ENCODE measurements at places on chromosomes 1 and 21.

DNA sequence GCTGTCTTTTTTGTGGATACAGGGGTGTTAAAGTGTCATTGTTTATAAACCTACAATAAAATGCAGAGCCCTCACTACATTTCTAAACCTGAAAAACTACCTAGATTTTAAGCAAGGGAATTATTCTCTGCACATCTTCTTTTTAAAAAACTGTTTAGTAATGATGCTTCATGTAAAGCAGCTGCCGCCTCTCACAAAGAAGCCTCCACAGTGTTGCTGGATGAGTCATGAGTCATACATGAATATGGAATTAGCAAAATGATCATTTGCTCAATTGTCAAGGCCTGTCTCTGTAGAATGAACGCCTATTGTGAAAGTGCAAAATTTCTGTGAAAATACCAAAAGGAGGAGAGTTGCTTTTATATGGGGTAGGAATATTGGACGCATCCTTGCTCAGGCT is 259.5 kb upstream of the CHRM3 start:
- DNase-seq, result no peak

DNA sequence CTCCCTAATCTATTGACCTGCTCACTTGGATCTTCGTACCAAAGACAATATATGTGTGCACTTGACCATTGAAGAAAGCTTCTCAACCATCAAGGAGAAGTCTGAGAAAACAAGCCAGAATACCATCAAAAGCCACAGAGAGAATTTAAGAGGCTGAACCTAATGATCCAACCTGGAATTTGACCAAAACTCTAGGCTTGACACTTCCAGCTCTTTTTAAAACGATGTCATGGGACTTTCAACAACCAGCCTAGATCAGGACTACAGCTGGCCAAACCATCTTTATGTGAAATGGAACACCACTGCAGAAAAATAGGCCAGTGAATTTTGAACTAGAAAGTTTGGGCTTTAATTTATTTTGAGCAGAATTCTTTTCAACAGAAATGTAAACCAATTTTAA is 444.4 kb downstream of the LTN1 start:
- DNase-seq, result no peak

GRCh38 chr1:103265551-103265950 is 157.2 kb upstream of the COL11A1 start:
- DNase-seq, result no peak

- no peak for DNase-seq
Observed at GRCh38 chr1:59136541-59137275, 160.2 kb upstream of the FGGY start.

GRCh38 chr1:43880604-43881003 is 53.0 kb upstream of the ARTN start:
- DNase-seq, result no peak

DNA sequence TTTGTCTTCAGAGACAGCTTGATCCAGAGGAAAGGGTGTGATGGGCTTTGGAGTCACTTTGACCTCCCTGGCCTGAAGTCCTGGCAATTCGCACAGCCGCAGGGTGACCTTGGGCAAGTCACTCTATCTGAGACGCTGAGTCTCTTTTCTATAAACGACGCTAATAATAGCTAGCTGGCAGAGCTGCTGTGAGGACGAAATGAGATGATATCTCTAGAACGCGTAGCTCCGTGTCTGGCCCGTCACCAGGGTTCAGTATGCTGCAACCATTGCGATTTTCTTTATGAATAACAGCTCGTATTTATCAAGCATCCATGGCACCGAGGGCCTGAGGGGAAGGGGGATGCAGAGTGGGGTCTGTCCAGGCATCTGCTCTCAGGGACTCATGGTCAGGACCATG is 58.7 kb downstream of the IGSF21 start:
- no peak for DNase-seq

Measured in tibial artery (tissue), 4 donors.